Omental fat pad (tissue), 4 donors: ENCODE measurements at places on chromosomes 16 and 17. TPM values are rescaled to one million over a fixed set of nuclear protein-coding genes. Genes with fewer than 3 reads are reported as not detected.

Gene KREMEN2
- total RNA-seq, result not detected

Gene CLDN7
- total RNA-seq, result 7.8 TPM

Gene KRT15
- total RNA-seq, result 2.5 TPM

Gene CYGB
- 25.9 TPM for total RNA-seq

Gene GAS2L2
- total RNA-seq, result 0.37 TPM

Gene EVPL
- total RNA-seq, result 3.7 TPM

Gene ALOXE3
- total RNA-seq, result 0.24 TPM

Gene MMP25
- 1.2 TPM for total RNA-seq

Gene MLX
- total RNA-seq, result 53.0 TPM

Gene ANKS3
- 17.4 TPM for total RNA-seq

Gene RMI2
- 1.2 TPM for total RNA-seq

Gene RNF135
- total RNA-seq, result 51.7 TPM

Gene TBC1D3I
- total RNA-seq, result not detected

Gene TAT
- not detected for total RNA-seq

Gene ALOX15B
- 8.0 TPM for total RNA-seq

Gene DNASE1L2
- not detected for total RNA-seq

Gene ESRP2
- total RNA-seq, result not detected

Gene IGF2BP1
- total RNA-seq, result not detected

Gene GDPD3
- total RNA-seq, result 2.1 TPM

Gene ACSM2B
- total RNA-seq, result not detected

Gene IKZF3
- total RNA-seq, result 2.9 TPM

Gene OR1D2
- not detected for total RNA-seq

Gene GAS7
- total RNA-seq, result 148 TPM

Gene MT1H
- total RNA-seq, result 11.9 TPM

Gene PIEZO1
- total RNA-seq, result 151 TPM

Gene CSH2
- not detected for total RNA-seq

Gene NOL11
- 44.2 TPM for total RNA-seq

Gene PPP1R27
- total RNA-seq, result 0.65 TPM

Gene AHSP
- total RNA-seq, result not detected

Gene KRT36
- total RNA-seq, result not detected

Gene NAGS
- total RNA-seq, result 0.37 TPM

Gene LGALS9B
- total RNA-seq, result not detected

Gene CSH1
- not detected for total RNA-seq

Gene SRSF1
- total RNA-seq, result 182 TPM

Gene NPIPB4
- 34.9 TPM for total RNA-seq

Gene RBBP6
- 48.5 TPM for total RNA-seq

Gene TMEM235
- not detected for total RNA-seq

Gene MOSMO
- 26.2 TPM for total RNA-seq

Gene RNF227
- total RNA-seq, result 8.5 TPM

Gene ZDHHC1
- 9.3 TPM for total RNA-seq

Gene GNAO1
- total RNA-seq, result 2.1 TPM

Gene KCTD2
- total RNA-seq, result 23.6 TPM

Gene GAST
- total RNA-seq, result not detected

Gene MT3
- not detected for total RNA-seq

Gene KRT16
- 5.8 TPM for total RNA-seq

Gene LRRC46
- not detected for total RNA-seq

Gene KRT31
- not detected for total RNA-seq

Gene GCGR
- not detected for total RNA-seq

Gene GPR179
- total RNA-seq, result not detected

Gene HGS
- total RNA-seq, result 117 TPM
